ENCODE measurements at places on chromosomes 1 and 21. TPM values are rescaled to one million over a fixed set of nuclear protein-coding genes. Genes with fewer than 3 reads are reported as not detected.

Gene HOOK1
- not detected for polyA plus RNA-seq

Gene B3GALT6
- polyA plus RNA-seq = 6.5 TPM

Gene RBM11
- polyA plus RNA-seq = not detected

Gene SIK1
- 0.29 TPM for polyA plus RNA-seq

Gene S100A14
- polyA plus RNA-seq = 0.32 TPM

Gene SEMA4A
- polyA plus RNA-seq = 0.35 TPM

Gene WRAP73
- polyA plus RNA-seq = 16.3 TPM

Gene ANKRD34A
- polyA plus RNA-seq = 2.3 TPM

Gene IL19
- not detected for polyA plus RNA-seq

Gene CPTP
- 28.0 TPM for polyA plus RNA-seq

Gene KCNT2
- polyA plus RNA-seq = 0.14 TPM

Gene RHBDL2
- polyA plus RNA-seq = 1.5 TPM

Gene SPRR5
- not detected for polyA plus RNA-seq

Gene SLC35F3
- 0.43 TPM for polyA plus RNA-seq

Gene IL20
- not detected for polyA plus RNA-seq

Gene PERM1
- 0.45 TPM for polyA plus RNA-seq

Gene DISP1
- polyA plus RNA-seq = 3.1 TPM

Gene EDN2
- not detected for polyA plus RNA-seq
